HL-60 (cell line): ENCODE measurements at places on chromosomes 1 and 21.
A peak's percentile ranks its signal among the peaks of the same experiment; 100 is the strongest.

- no peak for DNase-seq
Measured at GRCh38 chr21:42421018-42421793, 17.5 kb downstream of the UBASH3A start.

GRCh38 chr1:246497331-246497915 lies 9.7 kb downstream of the SMYD3 start:
- no peak for DNase-seq

- DNase-seq, result no peak
Measured at GRCh38 chr1:160167580-160167979, 16.2 kb downstream of the ATP1A4 start.

GRCh38 chr1:203361945-203362719 lies 11.2 kb upstream of the FMOD start:
- DNase-seq, result peak; percentile 54

- no peak for DNase-seq
Measured at GRCh38 chr1:3553166-3553939, 58.0 kb downstream of the MEGF6 start.

DNA sequence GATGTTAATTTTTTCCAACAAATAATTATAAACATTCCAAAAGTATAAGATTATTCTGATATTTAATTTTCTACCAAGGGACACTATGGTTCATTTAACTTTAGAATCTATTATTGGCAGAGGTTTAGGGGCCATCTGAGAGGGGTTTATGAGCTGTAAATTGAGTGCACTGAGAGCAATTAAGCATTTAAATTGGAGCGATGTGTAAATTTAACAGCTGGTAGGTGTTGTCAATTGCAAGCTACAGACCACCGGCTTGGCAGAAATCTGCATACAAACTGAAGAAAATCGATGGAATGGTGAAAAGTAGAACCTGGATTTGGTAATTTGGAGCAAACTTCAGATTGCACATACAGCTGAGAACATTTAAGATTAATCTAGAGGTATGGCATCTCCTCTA lies 55.8 kb upstream of the MTF2 start:
- no peak for DNase-seq

GRCh38 chr1:67889953-67890567 lies 56.8 kb upstream of the GNG12 start:
- DNase-seq, result peak; percentile 7

- DNase-seq, result peak; percentile 47
Measured at GRCh38 chr21:25561668-25562641, 45.3 kb downstream of the MRPL39 start.

- no peak for DNase-seq
Measured at GRCh38 chr1:216168546-216168945, 254.7 kb downstream of the USH2A start.

DNA sequence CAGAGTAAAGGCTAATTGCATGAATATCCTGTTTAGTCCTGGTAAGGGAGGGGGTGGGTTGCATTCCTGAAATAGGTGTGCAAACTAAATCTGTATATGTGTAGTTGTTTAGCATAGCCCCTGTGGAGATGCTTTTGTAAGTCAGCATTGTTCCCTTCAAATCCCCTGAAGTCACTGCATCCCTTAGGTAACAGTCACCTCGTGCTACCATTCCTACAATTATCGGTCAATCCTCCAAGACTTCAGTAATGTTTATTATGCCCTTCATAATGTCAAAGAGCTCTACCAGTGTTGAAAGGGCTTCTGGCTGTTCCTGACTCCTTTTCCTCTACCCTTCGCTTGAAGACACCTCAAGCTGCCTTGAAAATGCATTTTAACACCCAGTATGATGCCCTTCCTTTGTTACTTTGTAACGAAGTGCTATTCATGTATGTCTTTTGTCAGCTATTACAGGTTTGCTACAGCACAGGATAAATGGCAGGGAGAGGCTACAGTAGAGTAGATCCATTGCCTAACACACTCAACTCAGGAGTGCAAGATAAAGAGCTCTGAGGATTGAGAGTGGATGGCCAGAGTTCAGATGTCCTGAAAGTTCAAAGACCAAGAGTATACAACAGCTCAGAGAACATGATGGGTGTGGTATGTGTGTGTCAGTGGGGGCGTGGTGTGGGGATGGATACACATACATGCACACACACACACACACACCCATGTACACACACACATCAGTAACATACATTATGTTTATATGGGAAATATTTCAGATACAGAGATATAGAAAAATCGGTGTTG lies 27.4 kb upstream of the FOXD3 start:
- no peak for DNase-seq

DNA sequence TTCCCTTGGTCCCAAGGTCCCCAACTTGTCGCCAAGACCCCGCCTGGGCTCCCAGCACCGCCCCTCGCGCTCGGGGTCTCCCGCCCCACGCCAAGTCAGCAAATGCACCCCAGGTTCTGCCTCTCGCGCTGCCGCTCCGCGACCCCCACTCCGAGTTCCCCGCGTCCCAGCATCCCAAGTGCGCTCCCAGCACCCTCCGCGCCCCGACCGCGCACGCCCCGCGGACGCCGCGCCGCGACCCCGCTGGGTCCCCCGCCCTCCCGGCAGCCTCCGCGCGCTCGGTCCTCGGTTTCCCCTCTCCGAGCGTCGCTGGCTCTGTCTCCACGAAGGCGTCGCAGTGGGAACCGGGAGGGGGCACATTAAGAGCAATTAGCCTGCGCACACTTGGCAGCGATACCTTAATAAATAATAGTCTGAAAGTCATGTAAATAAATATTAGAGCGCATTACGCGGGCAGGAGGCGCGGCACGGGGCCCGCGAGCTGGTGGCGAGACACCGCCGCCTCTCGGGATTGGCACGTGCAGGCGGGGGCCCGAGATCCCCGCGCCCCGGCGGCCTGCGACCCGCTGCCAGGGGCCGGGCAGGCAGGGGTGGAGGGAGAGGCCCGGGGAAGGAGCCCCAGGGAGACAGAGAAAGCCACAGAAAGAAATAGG lies 75.9 kb downstream of the VWA5B1 start:
- DNase-seq, result no peak

GRCh38 chr1:73868810-73869336 lies 329.1 kb downstream of the LRRIQ3 start:
- DNase-seq, result no peak

DNA sequence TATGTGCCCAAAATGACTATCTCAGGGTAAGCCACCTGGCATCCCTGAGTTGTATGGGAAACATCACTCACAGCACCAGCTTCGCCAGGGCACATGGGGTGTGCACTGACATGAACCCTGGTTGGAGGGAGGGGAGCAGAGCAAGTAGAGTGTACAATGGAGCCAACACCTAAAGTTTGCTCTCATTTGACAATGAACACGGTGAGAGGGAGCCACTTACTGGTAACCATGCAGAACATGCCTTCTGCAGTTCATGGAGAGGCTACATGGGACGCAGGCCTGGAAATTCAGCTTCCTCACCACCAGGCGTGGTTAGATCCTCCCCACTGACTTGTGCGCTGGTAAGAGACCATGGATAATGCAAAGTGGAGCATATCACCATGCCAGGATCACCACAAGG lies 10.0 kb upstream of the CPLANE2 start:
- DNase-seq, result no peak

- no peak for DNase-seq
Measured at GRCh38 chr1:94708299-94708685, 111.9 kb upstream of the SLC44A3 start.

- DNase-seq, result no peak
Measured at GRCh38 chr21:45074048-45074817, at the start of gene ADARB1. ADARB1 (plus strand) TSS chr21:45074580; CDS start chr21:45171657, 97,077 bp downstream.

GRCh38 chr1:73998348-73998959 lies 199.5 kb downstream of the LRRIQ3 start:
- no peak for DNase-seq

DNA sequence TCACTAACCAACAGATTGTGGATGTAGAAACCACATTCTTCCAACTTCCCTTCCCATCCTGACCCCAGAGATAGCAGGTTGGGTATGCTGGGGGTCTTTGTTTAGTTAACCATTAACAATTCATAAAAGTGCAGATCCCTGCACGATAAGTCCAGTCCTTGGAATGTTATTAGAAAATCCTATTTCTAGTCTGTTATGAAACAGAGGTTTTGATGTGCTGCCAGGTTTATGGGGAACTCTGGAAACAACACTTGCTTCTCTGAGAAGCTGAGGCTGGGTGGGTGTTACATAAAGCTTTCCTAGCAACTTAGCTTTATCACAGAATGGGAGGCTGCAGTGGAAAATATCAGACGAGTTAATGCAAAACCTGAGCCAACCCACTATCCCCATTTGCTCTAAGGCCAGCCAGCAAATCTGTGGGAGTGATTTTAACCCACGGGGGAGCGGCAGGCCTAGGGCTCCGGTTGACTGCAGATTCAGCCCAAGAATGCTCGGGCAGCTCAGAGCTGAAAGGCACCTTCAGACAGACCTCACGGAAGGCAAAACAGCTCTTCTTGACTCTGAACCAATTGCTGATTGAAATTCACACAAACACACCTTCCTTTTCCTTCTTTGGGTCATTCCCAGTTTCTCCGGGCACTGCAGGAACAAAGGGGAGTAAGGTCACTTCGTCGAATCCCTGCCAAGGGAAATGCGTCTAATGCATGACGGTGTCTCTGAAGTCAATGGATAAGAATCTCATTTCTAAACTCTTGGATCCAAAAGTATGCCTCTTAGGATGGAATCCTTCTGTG lies 111.7 kb upstream of the IRF2BP2 start:
- peak; percentile 36 for DNase-seq

GRCh38 chr1:219427403-219427802 lies 185.5 kb downstream of the ZC3H11B start:
- DNase-seq, result no peak

GRCh38 chr1:22776035-22776613 lies 65.5 kb downstream of the EPHB2 start:
- no peak for DNase-seq

GRCh38 chr1:215228193-215228592 lies 145.7 kb downstream of the KCNK2 start:
- no peak for DNase-seq

DNA sequence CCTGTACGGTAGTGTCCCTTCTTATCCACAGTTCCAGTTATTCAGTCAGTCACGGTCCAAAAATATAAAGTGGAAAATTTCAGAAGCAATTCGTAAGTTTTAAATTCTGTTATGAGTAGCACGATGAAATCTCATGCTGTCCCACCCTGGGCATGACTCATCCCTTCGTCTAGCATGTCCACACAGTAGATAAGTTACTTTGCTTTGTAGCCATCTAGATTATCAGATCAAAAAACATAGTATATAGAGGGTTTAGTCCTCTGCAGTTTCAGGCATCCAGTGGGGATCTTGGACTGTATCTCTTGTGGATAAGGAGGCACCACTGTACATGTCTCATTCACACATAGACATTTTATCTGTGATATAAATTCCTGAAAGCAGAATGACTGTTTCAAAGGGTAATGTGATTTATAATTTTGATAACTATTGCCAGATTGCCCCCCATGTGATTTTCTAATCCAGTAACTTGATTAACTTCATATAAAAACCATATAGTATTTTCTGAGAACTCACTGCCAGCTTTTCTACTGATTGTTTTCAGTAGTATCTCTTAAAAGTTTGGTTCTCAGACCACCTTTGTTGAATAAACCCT lies 143.3 kb downstream of the DYRK1A start:
- no peak for DNase-seq

DNA sequence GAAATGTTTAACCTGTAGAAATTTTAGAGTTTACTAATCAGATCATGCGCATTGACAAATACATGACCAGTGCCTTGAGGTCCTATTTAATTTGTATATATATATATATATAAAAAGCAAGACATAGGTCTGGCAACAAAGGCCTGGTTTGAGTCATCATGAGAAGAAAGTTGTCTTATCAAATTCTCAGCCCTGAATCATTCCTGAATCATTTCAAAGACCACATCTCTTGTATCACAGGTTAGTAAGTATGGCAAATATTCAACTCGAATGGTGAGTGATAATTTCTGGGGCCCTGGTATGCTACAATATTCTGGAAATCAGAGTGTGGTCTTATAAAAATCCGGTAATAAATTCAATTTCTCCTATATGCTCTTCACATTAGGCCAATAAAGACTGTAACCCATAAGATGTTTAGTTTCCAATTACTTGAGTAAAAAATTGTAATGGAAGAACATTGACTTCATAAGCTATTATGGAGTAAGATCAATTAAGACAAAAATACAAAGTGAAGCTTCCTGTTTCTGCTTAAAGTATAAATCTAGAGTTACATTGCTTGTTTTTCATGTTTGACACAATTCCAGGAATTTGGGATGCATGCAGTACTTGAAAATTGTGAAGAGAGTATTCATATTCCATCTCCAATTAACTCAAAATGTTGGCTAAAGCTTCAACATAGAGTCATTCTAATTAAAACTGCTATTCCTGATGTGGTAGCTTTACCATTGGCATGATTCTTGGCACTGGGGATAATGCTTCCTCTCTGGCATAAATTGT lies 309.4 kb downstream of the BRINP3 start:
- no peak for DNase-seq
